NCI-H2227 treated with DMSO at 0.1 percent for 48 hours (cell line): ENCODE measurements at places on chromosomes 6 and 20.

GRCh38 chr6:116287689-116288282 lies 8.1 kb upstream of the TSPYL1 start:
- peak; percentile 43 for DNase-seq

GRCh38 chr6:134628154-134628553 lies 310.2 kb upstream of the SGK1 start:
- no peak for DNase-seq

DNA sequence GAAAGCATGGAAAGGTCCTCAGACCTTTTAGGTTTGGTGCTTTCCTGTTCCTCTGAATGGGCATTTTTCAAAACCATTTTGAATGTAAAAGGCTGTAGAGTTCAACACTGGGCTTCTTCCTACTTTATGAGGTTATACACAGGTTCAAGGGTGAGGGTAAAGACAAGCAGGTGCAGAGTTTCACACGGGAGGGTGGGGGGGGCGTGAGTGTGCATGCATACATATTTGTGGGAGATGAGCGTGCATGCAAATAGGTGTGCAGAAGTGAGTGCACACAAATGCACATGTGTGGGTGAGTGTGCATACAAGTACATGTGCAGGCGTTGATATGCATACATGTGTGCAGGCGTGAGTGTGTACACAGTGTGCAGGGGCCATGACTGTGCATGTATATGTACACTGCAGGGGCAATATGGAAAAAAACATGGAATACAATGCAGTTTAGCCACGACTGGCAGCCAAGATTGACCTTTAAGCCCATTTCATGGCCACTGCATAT lies 183.1 kb downstream of the GMPR start:
- DNase-seq: no peak

GRCh38 chr6:43812850-43813578 lies 43.0 kb downstream of the VEGFA start:
- DNase-seq: no peak

DNA sequence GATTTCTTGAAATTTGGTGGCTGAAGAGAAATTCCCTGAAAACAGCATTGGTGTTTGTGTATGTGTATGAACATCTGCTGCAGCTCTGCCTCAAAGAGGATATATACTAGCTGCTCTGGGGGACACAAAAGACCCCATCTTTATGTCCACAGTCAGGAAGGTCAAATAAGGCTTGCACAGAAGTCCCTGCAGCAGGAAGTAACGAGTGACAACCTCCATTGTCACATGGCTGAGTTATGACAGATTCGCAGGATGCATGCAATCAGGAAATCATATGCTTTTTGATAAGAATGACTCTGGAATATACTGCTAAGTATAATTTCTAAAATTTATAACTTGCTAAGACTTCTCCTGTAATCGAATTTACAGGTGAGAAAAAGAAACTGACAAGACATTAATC lies 225.9 kb upstream of the CST7 start:
- DNase-seq: no peak

GRCh38 chr6:5305968-5306626 lies 44.8 kb downstream of the FARS2 start:
- no peak for DNase-seq

GRCh38 chr6:111653434-111653833 lies 47.8 kb upstream of the TRAF3IP2 start:
- peak; percentile 18 for DNase-seq

- peak; percentile 15 for DNase-seq
Observed at GRCh38 chr20:757506-757905, 10.8 kb downstream of the SLC52A3 start.

DNA sequence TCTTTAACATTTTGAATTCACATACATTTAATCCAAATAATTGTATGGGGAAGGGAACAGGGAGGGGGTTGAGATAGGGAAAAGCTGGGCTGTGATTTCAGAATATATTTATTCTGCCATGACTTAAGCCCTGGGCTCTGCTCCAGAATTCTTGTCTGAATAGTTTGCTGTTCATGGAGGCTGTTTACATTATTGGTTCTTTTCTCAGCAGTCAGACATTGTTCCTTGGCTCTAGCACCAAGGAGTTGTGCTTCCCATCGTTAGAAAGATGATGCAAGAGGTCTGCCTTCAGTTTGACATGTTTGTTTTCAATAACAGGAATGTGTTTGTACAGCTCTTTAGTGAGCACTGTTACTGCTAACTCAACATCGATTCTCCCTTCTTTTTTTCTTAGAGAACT lies 198.8 kb upstream of the CDYL start:
- no peak for DNase-seq

- no peak for DNase-seq
Observed at GRCh38 chr6:97205966-97206365, 77.0 kb downstream of the MMS22L start.

DNA sequence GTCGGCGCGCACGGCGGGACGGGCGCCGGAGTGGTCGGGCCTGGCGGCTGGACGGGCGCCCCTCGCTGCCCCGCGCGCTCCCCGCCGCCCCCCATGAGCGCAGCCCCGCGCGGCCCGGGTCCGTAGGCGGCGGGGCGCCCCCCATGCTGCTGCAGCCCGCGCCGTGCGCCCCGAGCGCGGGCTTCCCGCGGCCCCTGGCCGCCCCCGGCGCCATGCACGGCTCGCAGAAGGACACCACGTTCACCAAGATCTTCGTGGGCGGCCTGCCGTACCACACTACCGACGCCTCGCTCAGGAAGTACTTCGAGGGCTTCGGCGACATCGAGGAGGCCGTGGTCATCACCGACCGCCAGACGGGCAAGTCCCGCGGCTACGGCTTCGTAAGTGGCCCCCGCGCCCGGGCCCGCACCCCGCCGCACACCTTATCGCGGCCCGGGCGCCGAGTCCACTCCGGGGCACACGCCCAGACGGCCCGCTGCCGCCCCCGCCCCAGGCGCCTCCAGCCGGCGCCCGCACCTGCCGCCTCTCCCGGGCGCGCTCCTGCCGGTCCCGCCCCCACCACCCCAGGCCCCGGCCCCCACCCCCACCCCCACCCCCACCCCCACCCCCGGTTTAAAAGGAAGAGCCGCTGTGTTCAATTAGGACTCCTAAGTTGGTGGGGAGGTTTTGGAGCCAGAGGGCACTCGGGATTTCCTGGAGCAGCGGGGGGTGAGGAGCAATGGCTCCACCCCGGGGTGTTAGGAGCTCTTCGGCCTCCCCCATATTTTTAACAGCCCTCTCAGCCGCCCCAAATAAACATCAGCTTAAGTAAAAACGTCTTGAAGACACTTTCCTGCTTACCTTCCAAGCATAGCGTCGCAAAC lies 474 bp downstream of the RBM38 start:
- DNase-seq: no peak

DNA sequence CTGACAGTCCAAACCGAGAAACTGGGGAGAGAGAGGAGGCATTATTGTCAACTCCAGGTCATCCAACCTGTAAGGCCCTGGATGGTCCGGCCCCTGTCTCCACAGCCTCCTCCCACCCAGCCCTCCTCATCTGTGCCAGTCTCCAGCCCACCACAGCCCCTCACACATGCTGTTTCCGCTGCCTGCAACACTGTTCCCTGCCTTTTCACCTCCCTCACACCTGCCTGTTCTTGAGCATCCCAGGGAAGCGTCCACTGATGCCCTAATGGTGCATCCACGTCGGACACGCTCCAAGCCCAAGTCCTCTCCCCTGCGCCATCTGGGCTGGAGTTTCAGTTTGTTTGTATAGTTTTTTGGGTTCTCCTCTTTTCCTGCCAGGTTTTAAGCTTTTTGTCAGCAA lies 52.0 kb downstream of the BMP7 start:
- DNase-seq: no peak

DNA sequence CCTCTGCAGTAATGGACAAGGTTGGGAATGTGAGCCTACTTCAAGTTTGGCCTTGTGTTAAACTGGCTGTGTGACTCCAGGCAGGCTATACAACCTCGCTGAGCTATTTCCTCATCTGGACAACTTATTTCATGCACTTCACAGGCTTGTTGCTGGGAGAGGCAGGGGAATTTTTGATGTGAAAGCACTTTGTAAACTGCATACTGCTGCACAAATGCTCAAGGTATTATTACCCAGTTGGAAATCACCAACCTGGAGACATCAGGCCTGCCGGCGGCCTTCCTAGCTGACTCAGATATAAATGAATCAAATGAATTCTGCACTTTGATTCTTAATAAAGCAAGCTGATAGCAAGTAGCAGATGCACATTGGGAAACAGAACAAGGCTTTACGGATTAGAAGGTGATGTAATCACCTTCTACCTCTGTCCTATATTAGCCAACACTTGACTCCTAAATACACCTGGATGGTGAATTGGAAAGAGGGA lies 10.1 kb downstream of the JARID2 start:
- peak; percentile 29 for DNase-seq

DNA sequence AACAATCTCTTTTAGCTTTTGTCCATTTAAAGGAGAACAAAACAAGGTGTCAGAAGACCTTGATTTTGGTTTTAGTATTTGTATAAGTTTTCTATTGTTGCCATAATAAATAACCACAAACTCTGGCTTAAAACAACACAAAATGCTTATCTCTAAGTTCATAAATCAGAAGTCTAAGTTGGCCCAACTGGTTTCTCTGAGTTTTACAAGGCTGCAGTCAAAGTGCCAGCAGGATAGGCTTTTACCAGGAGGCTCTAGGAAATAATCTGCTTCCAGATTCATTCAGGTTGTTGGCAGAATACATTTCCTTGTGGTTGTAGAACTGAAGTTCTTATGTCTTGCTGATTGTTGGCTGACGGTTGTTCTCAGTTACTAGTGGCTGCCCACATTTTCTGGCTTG lies 147.2 kb upstream of the HMGCLL1 start:
- no peak for DNase-seq

DNA sequence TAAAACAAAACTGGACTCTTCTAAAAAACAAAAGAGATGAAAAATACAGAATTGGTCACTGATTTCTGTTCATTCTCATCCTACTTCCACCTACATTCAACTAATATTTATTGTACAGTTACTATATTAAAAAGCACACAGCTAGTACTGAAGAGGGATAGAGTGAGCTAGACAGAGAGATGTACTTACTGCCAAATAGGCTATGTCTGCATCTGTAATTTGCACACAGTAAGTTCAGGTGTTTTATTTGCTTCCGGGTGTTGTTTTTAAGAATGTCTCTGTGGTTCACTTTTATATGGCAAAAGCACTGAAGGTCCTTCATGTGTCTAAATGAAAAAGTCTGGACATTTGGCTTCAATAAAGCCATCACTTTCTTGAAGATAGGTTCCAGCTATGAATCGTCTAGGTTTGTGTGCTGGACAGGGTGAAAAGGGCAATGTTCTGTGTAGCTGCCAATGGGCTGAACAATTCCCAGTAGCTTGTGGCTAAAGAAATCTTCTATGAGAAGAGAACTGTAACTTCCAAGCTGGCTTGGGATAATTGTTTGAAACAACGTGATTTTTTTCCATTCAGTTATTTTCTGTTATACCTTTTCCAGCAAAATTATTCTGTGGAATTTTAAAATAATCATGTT lies 47.3 kb downstream of the EPB41L2 start:
- no peak for DNase-seq

- no peak for DNase-seq
Observed at GRCh38 chr6:159871241-159871640, 19.5 kb upstream of the MAS1 start.

GRCh38 chr6:56649053-56649769 lies 6.5 kb upstream of the DST start:
- DNase-seq: peak; percentile 81
